ENCODE measurements at places on chromosomes 12 and 14. TPM values are rescaled to one million over a fixed set of nuclear protein-coding genes. Genes with fewer than 3 reads are reported as not detected.

DNA sequence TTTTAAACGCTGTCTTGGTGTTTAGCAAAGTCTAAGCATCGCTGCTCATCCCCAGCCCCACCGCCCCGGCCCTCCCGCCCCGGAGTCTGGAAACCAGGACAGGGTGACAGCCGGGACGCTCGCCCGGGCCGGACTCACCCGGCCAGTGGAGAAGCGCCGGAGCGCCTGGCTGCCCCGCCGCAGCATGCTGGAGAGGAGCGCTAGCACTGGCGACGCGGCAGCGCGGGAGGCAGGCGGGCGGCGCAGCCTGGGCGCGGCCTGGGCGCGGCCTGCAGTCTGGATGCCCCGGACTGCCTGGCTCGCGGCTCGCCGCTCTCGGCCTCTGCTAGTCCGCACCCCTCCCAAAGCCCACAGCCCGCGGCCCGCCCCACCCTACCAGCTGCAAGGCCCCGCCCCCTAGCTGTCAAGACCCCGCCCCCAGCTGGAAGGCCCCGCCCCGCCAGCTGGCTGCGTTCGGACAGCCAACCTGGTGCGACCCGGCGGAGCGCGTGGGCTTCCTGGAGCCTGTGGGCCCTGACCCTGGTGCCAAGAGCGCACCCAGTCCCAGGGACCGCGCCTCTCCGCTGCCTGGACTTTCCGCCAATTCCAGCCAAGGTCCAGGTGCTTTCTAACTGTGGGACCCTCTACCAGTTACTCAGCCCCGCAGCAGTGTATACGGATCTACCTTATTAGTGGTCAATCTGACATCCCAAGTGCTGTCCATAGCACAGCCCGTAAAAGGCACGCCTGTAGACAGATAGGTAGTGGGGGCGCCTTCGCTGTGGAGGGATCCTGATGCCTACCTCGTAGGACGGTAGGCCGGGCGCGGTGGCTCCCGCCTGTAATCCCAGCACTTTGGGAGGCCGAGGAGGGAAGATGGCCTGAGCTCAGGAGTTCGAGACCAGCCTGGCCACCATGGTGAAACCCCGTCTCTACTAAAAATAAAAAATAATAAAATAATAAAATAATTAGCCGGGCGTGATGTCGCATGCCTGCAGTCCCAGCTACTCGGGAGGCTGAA is at the start of gene ALDH1L2:
Gene ALDH1L2 (minus strand): TSS at position 208 of the 1,000 bp plus-strand sequence. CDS start 22 bp downstream, at position 186.
- no peak for DNase-seq

GRCh38 chr12:12086973-12087692 is 16.4 kb downstream of the BCL2L14 start:
- no peak for DNase-seq

GRCh38 chr12:6958609-6959057 is 7.5 kb downstream of the PTPN6 start:
- DNase-seq, result no peak

GRCh38 chr14:86450085-86450484 is 920.1 kb downstream of the FLRT2 start:
- DNase-seq, result no peak

GRCh38 chr12:117202033-117202432 is 11.8 kb upstream of the FBXO21 start:
- DNase-seq, result no peak

- no peak for DNase-seq
These were observed 398.5 kb downstream of the FSCB start for GRCh38 chr14:44108601-44109000.

DNA sequence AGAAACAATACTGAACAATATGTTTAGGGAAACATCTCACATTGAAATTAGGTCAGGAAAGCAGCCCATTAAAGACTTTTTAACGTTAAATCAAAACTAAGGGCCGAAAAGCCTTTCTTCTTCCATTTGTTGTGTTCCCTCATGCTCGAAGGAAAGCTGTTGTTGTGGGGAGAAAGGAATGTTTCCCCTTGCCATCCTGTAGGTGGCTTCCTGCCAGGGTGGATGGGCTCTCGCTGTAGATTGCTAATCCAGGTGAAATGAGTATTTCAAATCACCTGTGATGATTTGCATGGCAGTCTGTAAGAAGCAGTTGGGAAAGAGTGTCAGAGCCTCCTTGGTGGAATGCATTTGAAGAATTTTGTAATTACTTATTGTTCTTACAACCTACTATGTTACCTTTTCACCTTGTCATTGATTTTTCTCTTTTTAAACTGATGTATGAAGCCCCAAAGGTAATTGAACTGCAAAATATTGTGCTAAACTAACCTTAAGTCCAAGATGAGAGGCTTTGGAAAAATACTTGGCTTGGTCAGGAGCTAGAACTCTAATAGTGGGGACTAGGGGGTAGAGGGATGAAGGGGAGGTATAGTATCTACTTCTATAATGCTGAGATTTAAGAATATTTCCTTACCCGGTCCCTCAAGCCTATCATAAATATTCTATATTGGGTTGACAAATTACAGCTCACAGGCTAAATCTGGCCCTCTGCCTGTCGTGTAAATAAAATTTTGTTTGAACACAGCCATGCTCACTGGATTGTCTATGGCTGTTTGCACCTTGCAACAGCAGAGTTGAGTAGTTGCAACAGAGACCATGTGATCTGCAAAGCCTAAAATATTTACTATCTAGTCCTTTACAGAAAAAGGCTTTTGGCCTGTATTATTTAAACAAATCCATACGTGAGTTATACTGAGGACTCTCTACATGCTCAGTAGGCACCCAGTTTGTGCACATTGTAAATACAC is 7.7 kb upstream of the DCP1B start:
- DNase-seq, result no peak

DNA sequence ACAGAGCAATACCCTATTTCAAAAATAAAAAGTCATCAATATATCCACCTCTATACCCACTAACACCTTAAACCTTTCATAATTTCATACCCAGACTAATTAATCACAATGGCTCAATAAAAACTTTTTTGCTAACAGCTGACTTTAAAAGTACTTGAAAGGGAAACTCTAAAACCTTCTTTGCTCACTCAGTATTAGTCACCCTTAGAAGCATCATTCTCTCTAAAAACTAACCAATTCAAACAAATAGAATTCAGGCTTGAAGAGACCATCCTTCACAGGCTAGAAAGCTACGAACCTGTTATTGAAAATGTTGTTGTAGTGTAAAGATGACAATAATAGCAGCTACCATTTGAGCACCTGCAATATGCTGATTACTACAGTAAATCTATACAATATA is 37.2 kb downstream of the HECTD1 start:
- DNase-seq, result no peak

- no peak for DNase-seq
These were observed 92.8 kb downstream of the SCN8A start for GRCh38 chr12:51683763-51684357.

DNA sequence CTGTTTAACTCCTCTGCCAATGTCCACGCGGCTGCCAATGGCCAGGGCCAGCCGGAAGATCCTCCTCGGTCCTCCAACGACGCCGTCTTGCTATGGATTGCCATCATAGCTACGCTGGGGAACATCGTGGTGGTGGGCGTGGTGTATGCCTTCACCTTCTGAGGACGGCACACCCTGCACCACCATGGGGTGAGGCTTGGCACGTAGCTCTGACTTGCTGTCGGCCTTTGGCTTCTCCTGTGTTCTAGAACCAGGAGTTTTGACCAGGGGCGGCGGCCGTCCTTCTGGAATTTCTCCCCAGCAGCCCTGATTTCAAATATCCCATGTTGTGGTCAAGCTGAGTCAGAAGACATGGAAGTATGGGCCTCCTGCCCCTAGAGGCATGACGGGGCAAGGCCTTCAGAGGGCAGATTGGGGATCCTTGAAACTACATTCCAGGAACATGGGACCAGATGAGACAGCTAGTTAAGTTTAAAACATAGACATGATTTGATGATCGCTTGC is 47.5 kb downstream of the C14orf132 start:
- DNase-seq, result no peak

- no peak for DNase-seq
These were observed 200.6 kb downstream of the AEBP2 start for GRCh38 chr12:19639781-19640415.

DNA sequence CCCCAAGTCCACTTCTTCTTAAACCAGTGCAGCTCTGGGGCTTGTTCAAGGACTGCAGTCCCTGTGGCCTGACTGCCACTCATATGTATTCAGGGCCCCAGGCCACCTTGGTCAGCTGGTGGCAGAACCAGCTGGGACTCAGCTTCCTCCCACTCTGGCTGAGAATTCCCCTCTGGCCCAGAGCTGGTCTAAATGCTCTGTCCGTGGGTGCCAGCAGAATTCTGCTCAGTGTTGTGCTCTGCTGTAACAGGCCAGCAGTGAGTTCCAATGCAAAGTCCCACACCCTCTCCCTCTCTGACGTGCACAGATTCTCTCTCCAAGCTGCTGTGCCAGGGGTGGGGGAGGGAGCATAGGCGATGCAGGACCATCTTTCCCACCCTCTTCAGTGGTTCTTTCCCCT is 210.4 kb upstream of the RGS6 start:
- no peak for DNase-seq

GRCh38 chr12:4287325-4288211 is 14.0 kb downstream of the CCND2 start:
- DNase-seq, result no peak

GRCh38 chr12:13222076-13222475 is 25.6 kb downstream of the EMP1 start:
- no peak for DNase-seq

DNA sequence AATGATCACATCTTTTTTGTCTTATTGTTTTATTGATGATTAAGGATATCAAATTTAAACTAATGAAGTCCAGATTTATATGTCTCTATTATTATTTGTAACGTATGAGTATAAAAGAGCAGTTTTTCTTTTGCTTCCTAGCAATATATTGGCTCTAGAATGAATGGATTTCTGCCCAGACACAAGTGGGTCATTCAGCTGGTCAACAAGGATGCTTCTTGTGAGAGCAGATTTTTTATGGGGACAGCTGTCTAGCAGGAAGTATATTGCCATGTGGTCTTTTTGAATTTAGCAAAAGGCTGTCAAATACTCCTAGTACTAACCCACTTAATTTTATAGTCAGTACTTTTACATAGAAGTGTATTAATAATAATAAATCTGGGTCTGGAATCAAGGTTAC is 1071.1 kb upstream of the FLRT2 start:
- DNase-seq, result no peak

DNA sequence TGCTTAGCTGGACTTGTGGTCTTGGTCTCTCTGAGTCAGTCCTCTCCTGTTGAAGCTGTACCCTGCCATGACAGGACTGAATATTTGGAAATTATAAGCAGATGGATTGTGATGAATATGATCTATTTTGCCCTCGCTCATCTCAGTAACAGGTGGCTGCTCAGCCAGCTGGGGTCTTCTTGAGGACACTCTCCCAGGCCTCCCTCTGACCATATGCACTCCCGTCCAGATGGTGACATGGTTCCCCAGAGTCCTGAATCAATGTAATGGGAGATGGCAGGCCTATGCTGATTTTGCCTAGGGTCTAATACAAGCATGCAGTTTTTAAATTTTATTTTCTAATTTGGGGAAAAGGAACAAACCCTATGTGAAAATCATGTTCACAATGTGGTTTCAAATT is 63.1 kb upstream of the TRHDE start:
- DNase-seq, result no peak

DNA sequence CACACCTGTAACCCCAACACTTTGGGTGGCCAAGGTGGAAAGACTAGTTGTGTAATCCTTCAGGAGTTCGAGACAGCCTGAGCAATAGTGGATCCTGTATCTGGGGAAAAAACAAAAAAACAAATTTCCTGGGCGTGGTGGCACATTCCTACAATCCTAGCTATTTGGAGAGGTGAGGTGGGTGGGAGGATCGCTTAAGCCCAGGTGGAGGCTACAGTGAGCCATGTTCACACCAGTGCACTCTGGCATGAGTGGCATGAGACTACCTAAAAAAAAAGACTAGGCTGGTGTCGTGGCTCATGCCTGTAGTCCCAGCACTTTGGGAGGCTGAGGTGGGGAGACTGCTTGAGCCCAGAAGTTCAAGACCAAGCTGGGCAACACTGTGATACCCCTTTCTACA is 17.2 kb downstream of the PTGES3 start:
- DNase-seq, result no peak

- DNase-seq, result no peak
These were observed 29.3 kb upstream of the PNMA1 start for GRCh38 chr14:73743431-73743931.

DNA sequence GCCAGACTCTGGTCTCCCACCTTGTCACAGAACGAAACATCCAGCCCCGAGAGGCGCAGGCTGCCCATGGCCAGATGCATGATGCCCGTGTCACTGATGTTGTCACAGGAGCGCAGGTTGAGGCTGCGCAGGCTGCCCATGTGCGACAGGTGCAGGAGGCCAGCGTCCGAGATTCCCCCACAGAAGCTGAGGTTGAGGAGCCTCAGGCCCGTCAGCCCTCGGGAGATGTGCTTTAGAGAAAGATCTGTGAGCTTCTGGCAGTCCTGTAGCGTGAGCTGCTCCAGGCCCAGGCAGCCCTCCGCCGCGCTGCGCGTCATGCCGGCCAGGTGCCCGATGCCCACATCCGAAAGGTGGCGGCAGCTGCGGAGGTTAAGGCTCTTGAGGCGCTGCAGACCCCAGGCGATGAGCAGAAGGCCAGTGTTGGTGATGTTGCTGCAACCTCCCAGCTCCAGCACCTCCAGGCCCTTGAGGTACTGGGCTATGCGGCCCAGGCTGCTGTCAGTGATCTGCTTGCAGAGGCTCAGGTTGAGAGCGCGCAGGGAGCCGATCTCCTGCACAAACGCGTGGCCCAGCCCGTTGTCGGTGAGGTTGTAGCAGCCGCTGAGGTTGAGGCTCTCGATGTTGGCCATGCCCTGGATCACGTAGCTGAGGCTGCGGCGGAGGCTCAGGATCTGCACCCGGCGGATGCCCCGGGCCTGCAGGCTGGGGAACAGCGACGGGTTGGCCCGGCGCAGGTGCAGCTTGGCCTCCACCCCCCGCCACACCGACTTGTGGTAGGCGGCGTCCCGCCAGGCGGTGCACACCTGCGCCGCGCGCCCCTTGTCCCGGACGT is 991 bp downstream of the FBXL14 start:
- no peak for DNase-seq

- DNase-seq, result no peak
These were observed 33.5 kb downstream of the RAD51B start for GRCh38 chr14:67852926-67853604.

GRCh38 chr14:59187802-59188460 is 536 bp upstream of the DAAM1 start:
- DNase-seq, result no peak

Gene AQP6
- total RNA-seq, result not detected

Gene GUCY2C
- total RNA-seq, result not detected

Gene RBM19
- total RNA-seq, result 21.3 TPM

Gene GOLGA5
- total RNA-seq, result 34.9 TPM

Gene TMEM19
- total RNA-seq, result 13.0 TPM

All from glomerular endothelial cell (primary cell).